ENCODE measurements at places on chromosomes 16 and 17.

DNA sequence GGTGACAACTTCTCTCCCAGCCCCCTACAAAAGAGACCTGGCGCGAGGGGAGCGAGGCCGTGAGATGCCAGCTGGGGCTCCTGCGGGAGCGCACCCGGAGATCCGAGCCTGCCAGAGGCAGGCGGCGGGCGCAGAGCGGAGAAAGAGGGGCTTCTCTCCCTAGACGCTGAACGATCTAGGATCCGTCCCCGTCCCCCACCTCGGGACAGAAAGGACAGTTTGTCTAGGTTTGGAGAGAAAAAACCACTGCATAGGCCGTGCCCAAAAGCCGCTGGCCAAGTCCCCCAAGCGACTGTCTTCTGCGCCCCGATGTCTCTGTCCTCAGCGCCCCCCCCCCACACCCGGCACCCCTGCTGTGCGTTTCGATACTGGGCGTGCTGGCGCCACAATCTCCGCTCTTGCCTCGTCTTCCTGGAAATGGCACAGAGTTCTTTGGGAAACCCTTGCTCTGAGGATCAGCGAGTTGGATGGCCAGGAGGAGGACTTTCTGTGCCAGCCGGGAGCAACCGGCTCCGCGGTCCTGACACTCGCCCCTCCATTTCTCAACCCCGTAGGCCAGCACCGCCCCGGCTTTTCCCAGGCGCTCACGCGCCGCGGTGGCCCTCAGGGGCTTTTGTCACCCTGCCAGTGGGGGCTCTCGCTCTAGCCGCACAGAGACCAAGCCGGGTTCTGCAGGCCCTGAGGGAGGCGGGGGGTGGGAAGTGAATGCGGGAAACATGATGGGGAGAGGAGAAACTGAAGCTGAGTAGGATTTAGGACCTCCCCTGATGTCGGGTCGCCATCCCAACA is 1.0 kb downstream of the SSTR2 start:
- no peak for DNase-seq

DNA sequence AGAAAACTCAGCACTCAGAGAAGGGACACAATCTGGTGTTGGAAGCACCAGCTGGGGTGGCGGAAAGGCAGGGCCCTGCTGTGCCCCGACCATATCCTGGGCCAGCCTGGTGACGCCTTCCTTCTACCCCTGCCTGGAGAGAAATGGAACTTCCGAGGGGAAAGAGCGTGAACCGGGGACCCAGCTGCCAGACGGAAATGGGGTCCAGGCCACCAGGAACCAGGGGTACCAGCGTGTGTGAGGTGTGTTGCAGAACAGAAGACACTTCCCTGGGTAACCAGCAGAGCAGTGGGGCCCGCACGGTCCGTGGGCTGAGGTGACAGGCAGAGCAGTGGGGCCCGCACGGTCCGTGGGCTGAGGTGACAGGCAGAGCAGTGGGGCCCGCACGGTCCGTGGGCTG is 6.8 kb downstream of the RAB40B start:
- no peak for DNase-seq

DNA sequence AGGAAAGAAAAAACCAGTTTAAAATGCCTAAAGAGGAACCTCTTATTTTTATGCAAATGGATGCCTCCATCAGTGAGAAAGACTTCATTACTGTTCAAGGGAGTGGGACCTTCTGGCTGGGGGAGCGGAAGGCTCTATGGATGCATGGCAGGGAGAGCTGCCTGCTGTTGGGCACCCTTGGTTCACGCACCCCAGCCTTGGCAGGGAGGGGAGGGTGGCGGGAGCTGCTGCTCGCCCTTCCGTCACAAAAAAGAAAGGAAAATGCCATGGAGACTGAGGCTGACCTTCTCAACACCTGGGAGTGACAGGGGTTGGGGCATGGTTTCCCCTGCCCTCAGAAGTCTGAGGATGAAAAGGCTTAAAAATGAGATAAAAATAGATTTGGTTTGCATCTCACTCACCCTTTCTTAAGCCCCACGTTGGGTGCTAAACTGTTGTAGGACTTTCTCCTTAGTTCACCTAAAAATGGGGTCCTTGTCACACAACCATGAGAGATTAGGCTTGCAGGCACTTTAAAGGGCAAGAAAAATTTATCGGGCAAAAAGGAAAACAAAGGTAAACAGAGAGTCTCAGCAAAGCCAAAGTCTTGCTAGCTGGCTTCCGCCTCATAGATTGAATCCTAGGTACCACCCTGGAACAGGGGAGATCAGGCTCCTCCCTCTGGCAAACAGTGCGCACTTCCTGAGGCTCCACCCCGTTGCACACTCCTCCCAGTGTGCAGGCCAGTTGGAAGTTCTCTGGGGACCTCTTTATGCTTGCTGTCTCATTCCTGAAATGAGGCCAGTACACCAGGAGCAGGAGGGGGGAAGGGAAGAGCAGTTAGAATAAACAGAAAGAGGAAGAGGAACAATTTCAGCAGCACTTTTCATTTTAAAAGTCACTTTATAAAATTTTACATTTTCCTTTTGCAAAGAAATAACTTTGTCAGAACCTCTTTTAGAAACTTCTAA is 31.6 kb downstream of the PHKB start:
- DNase-seq: no peak

DNA sequence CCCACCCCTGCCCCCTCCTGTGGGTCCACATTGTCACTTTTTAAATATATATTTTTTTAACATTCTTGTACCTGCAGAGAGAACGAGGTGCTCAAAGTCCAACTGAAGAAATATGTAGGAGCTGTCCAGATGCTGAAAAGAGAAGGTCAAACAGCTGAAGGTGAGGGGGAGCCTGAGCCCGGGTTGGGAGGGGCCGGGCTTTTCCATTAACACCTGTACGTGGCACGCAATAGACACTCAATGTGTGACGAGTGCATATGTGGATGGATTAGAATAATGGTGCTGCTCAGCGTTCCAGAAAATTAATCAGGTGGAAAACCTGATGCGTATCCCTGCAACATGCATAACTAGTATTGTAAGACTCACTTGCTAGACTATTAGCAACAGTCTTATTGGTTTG is 223.0 kb downstream of the SNX29 start:
- no peak for DNase-seq
